Kidney (tissue), 22 donors: ENCODE measurements at places on chromosomes 5 and 9. TPM values are rescaled to one million over a fixed set of nuclear protein-coding genes. Genes with fewer than 3 reads are reported as not detected.

- no peak overlapping the region for H3K4me3 ChIP-seq
- H3K27ac ChIP-seq: no peak overlapping the region
- no peaks in the 10 kb centered on the region for H3K4me1 ChIP-seq
- H3K36me3 ChIP-seq: no peaks in the 10 kb centered on the region
Observed at GRCh38 chr9:133509179-133510083, 15.3 kb downstream of the MYMK start.

DNA sequence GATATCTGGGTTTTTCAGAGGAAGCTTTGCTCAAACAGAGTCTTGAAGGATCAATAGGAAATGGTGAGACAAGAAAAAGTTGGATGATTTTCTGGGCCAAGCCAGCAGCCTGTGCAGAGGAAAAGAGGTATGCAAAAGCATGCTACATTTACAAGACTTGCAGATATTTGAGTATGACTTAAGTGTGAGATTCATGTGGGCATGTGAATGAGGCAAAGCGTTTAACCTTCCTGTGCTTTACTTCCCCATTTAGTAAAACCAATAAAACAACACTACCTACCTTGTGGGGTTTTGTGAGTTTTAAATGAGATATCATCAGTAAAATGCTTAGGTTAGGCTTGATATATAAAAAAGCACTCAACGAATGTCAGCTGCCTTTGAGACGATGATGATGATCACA is 58.1 kb downstream of the PIP5K1B start:
- H3K36me3 ChIP-seq: no peaks in the 10 kb centered on the region
- no peak overlapping the region for H3K27ac ChIP-seq
- H3K27me3 ChIP-seq: no peaks in the 10 kb centered on the region
- DNase-seq: no peak
- no peaks in the 10 kb centered on the region for H3K4me1 ChIP-seq
- no peak overlapping the region for H3K4me3 ChIP-seq

GRCh38 chr9:101376111-101376848 is 8.5 kb downstream of the BAAT start:
- H3K4me1 ChIP-seq: no peaks in the 10 kb centered on the region
- DNase-seq: no peak
- H3K4me3 ChIP-seq: no peak overlapping the region
- no peaks in the 10 kb centered on the region for H3K27me3 ChIP-seq
- H3K27ac ChIP-seq: no peak overlapping the region

DNA sequence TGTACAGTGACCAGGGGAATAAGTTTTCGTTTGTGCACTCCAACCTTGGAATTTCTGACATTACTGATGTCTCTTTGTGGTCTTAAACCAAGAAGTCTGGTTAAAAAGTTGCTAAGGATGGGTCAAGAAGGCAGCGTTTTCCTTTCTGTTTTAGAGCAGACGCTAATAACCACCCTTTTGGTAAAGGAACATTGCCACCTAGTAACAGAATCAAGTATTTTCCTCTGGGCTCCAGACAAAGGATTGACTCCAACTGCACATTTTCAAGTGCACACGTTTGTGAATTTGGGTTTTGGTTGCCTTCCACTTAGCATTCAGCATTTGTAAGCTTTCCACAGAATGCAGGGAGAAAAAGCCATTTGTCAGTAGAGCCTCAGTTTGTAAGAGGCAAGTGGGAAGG is 22.2 kb upstream of the CEP78 start:
- peak overlapping the region; percentile 44 for H3K4me3 ChIP-seq
- no peaks in the 10 kb centered on the region for H3K4me1 ChIP-seq
- H3K27ac ChIP-seq: no peak overlapping the region
- H3K27me3 ChIP-seq: no peaks in the 10 kb centered on the region

DNA sequence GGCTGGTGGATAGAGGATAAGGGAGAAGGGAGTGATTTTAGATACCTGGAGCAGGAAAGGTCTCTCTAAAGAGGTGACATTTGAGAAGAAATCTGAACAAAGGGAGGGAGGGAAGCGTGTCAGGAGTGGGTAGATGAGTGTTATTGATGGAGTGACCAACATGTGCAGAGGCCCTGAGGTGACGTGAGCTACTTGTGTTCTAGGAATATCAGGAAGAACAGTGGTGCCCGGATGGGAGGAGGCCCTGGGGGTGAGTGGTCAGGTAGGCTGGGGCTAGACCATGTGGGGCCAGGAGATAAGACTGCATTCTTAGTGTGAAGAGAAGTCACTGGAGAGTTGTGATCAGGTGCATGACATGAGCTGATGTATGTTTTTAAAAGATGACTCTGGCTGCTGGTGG is 256.2 kb downstream of the ARHGAP26 start:
- H3K4me3 ChIP-seq: no peak overlapping the region
- H3K27ac ChIP-seq: no peak overlapping the region
- peaks cover 14% of the 10 kb centered on the region for H3K4me1 ChIP-seq
- no peaks in the 10 kb centered on the region for H3K36me3 ChIP-seq

The SMIM33 gene
- total RNA-seq: 0.13 TPM

DNA sequence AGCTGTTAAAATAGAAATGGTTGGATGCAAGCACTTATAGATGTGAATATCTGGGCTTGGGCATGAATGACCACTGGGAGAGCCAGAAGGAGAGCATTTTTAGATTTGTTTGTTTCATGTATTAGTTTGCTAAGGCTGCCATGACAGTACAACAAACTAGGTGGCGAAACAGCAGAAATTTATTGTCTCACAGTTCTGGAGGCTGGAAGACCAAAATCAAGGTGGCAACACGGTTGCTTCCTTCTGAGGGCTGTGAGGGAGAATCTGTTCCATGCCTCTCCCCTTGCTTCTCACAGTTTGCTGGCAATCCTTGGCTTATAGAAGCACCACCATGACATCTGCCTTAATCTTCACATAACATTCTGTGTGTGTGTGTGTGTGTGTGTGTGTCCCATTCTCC is 20.2 kb upstream of the CDC23 start:
- H3K27ac ChIP-seq: no peak overlapping the region
- H3K4me1 ChIP-seq: no peaks in the 10 kb centered on the region
- no peak overlapping the region for H3K4me3 ChIP-seq

The AGXT2 gene
- 8.0 TPM for total RNA-seq

GRCh38 chr5:110255194-110255593 is 471.3 kb downstream of the TMEM232 start:
- no peaks in the 10 kb centered on the region for H3K27me3 ChIP-seq
- H3K4me1 ChIP-seq: no peaks in the 10 kb centered on the region
- H3K27ac ChIP-seq: no peak overlapping the region
- no peak for DNase-seq

The INSYN2B gene
- 0.28 TPM for total RNA-seq

The TMCO6 gene
- 19.0 TPM for total RNA-seq

GRCh38 chr9:125732562-125732961 is 14.6 kb upstream of the PBX3 start:
- no peaks in the 10 kb centered on the region for H3K36me3 ChIP-seq
- DNase-seq: peak; percentile 64
- no peak overlapping the region for H3K4me3 ChIP-seq
- no peak overlapping the region for H3K27ac ChIP-seq
- H3K27me3 ChIP-seq: no peaks in the 10 kb centered on the region
- H3K4me1 ChIP-seq: no peaks in the 10 kb centered on the region

The SIT1 gene
- 3.1 TPM for total RNA-seq

GRCh38 chr5:52886206-52886605 is 98.5 kb downstream of the ITGA1 start:
- H3K4me1 ChIP-seq: no peaks in the 10 kb centered on the region
- H3K4me3 ChIP-seq: no peak overlapping the region
- no peak for DNase-seq
- no peak overlapping the region for H3K27ac ChIP-seq

GRCh38 chr9:96649620-96650324 is 5.3 kb downstream of the PRXL2C start:
- no peak overlapping the region for H3K4me3 ChIP-seq
- H3K36me3 ChIP-seq: no peaks in the 10 kb centered on the region
- DNase-seq: no peak
- no peaks in the 10 kb centered on the region for H3K4me1 ChIP-seq

DNA sequence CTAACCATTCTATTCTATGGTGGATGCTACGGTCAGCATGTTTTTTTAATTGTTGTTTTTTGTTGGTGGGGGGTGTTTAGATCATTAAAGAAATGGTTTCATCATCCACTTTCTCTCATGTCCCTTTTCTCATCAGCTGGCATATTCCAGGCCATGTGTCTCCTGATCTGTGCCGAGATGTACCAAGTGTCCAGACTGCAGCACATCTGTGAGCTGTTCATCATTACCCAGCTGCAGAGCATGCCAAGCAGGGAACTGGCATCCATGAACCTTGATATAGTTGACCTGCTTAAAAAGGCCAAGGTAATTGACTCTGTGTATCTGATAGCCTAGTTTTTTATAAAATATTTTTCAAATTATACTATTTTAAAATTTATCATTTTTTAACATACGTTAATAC is 38.9 kb downstream of the GLRX start:
- no peak for DNase-seq
- peaks cover 2% of the 10 kb centered on the region for H3K4me1 ChIP-seq
- no peak overlapping the region for H3K27ac ChIP-seq
- H3K27me3 ChIP-seq: no peaks in the 10 kb centered on the region

The PCDHB15 gene
- total RNA-seq: 6.0 TPM

The SLC36A1 gene
- 11.0 TPM for total RNA-seq

GRCh38 chr9:136112541-136112940 is 6.1 kb downstream of the TMEM250 start:
- no peaks in the 10 kb centered on the region for H3K27me3 ChIP-seq
- no peak overlapping the region for H3K27ac ChIP-seq
- no peaks in the 10 kb centered on the region for H3K4me1 ChIP-seq
- H3K36me3 ChIP-seq: no peaks in the 10 kb centered on the region
- H3K4me3 ChIP-seq: no peak overlapping the region

DNA sequence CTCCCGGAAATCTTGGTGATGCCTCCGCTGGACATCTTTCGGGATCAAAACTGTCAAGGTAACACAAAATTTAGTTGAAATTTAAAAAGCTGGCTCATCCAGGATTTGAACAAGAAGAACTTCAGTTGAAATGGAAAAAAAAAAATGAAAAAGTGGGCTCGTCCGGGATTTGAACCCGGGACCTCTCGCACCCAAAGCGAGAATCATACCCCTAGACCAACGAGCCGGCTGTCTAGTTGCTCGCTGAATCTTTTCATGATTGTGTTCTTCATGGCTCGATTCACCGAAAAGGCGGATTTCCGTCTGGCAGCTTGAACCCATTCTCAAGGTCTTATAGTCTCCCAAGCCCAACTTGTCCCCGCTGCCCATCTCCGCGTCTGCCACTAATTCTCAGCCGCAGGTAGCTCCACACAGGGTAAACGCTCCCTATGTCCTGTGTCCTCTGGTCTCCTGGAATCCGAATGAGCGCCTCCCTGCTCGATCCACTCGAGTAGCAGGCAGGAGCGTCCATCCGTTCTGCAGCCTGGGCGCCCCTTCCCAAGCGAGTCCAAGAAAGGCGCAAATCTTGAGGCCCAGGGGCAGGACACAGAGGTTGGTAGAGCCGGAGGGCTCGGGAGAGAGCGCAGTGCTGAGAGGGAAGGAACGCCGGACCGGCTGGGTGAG is 16.2 kb downstream of the TRIM7 start:
- H3K27ac ChIP-seq: peak overlapping the region; percentile 72
- H3K4me1 ChIP-seq: peaks cover 6% of the 10 kb centered on the region
- H3K27me3 ChIP-seq: no peaks in the 10 kb centered on the region
- H3K36me3 ChIP-seq: no peaks in the 10 kb centered on the region
- DNase-seq: peak; percentile 91
- peak overlapping the region; percentile 81 for H3K4me3 ChIP-seq

- H3K4me3 ChIP-seq: no peak overlapping the region
- no peak overlapping the region for H3K27ac ChIP-seq
- H3K27me3 ChIP-seq: no peaks in the 10 kb centered on the region
- H3K36me3 ChIP-seq: no peaks in the 10 kb centered on the region
Observed at GRCh38 chr5:149267241-149267973, 4.3 kb upstream of the AFAP1L1 start.

DNA sequence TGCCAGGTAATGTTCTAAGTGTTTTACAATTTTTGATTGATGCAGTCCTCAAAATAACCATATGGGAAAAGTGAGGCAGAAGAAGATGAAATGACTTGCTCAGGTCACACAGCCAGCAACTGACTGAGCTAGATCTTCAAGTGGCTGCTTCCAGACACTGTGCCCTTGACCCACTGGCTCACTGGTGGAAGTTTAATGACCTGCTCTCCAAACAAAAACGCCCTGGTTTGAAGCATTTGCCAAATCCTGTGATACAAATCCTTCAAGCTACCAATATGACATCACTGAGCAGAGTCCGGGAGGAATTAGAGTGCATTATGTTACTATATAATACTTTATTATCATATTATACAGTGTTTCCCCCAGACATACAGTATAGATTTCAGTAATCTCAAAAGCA is 459.4 kb downstream of the GADD45G start:
- H3K27me3 ChIP-seq: no peaks in the 10 kb centered on the region
- H3K4me3 ChIP-seq: no peak overlapping the region
- H3K27ac ChIP-seq: no peak overlapping the region

DNA sequence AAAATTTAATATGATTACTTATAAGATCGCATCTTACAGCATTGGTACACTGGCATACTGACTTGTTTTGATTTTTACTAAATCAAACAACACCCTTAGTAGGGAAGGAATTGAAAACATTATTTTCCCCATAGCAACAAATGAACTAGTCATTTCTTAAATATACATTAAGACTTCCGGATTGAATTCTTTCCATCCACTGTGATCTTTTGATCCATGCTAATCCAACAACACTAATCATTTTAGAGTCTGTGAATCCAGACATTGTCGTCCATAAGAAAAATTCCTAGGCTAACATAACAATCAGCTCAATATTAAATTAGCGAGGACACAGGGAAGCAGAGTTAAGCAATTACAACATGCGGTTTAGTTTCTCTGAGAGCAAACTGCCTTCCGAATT is 21.6 kb upstream of the ERAP1 start:
- H3K27ac ChIP-seq: no peak overlapping the region
- H3K27me3 ChIP-seq: no peaks in the 10 kb centered on the region
- H3K4me3 ChIP-seq: no peak overlapping the region

The PIP5KL1 gene
- total RNA-seq: 3.0 TPM

- H3K4me1 ChIP-seq: peaks cover 18% of the 10 kb centered on the region
- H3K27me3 ChIP-seq: no peaks in the 10 kb centered on the region
- H3K36me3 ChIP-seq: no peaks in the 10 kb centered on the region
Observed at GRCh38 chr5:142901476-142902185, 131.5 kb downstream of the ARHGAP26 start.

DNA sequence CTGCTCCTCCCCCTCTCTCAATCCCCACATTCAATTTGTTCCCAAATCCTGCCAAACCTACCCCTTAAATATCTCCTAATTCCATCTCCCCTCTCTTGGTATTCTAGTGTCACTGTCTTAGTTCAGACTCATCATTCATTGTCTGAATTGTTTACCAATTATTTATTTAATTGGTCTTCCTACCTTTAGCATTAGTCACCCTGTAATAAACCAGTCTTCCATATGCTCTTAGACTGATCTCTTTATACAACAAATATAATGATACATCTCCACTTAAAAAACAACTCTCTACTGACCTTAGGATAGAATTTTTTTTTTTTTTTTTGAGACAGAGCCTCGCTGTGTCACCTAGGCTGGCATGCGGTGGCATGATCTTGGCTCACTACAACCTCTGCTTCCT is 51.4 kb downstream of the RFK start:
- H3K36me3 ChIP-seq: no peaks in the 10 kb centered on the region
- no peaks in the 10 kb centered on the region for H3K27me3 ChIP-seq
- no peak overlapping the region for H3K27ac ChIP-seq
- H3K4me3 ChIP-seq: no peak overlapping the region

The SEMA5A gene
- total RNA-seq: 23.3 TPM

The TAS2R1 gene
- total RNA-seq: not detected
